ENCODE measurements at places on chromosomes 7 and 10.

DNA sequence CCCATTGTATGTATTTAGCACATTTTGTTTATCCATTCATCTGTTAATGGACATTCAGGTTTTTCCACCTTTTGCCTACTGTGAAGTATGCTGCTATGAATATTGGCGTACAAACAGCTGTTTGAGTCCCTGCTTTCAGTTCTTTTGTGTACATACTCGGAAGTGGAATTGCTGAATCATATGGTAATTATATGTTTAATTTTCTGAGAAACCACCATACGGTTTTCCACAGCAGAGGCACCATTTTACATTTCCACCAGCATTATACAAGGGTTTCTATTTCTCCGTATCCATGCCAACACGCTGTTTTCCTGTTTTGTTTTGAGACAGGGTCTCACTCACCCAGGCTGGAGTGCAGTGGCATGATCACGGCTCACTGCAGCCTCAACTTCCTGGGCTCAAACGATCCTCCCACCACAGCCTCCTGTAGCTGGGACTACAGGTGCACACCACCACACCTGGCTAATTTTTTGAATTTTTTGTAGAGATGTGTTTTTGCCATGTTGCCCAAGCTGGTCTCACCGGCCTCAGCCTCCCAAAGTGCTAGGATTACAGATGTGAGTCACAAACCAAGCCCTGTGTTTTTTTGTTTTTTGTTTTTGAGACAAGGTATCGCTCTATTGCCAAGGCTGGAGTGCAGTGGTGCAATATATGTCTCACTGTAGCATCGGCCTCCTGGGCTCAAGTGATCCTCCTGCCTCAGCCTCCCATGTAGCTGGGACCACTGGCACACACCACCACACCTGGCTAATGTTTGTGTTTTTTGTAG, 22.1 kb upstream of the FBXW4 start:
- DNase-seq, result peak; percentile 65

DNA sequence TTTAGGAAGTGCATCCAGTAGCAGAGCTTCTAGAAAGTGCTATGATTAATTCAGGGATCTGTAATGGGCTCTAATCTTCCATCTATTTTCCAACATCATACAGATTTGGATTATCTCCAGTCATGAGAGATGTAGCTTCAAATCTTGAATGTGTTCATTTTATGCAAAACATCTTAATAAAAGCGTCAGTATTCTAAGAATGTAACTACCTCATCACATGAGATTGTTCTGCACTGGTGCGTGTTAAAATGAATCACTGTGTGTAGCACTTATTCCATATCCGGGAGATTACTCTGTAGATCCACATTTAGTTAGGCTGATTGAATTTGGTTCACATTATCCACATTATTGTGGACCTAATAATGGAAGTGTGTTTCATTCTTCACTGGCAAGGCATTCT, 344.9 kb upstream of the CHRM2 start:
- no peak for DNase-seq

GRCh38 chr10:36021096-36021495, 379.0 kb upstream of the FZD8 start:
- DNase-seq, result peak; percentile 6

GRCh38 chr7:95481271-95482165, 4.2 kb upstream of the ASB4 start:
- DNase-seq, result no peak

- DNase-seq, result no peak
These were observed 67.2 kb downstream of the FAM107B start for GRCh38 chr10:14707481-14707880.
